Smooth muscle cell of trachea (primary cell): ENCODE measurements at places on chromosomes 13 and 19. TPM values are rescaled to one million over a fixed set of nuclear protein-coding genes. Genes with fewer than 3 reads are reported as not detected.

SIGLEC10 gene
- total RNA-seq, result not detected in 2 replicates

MBD3L2 gene
- total RNA-seq, result not detected in 2 replicates

HPN gene
- not detected in 2 replicates for total RNA-seq

ZNF431 gene
- total RNA-seq, result 2.9 and 3.1 TPM in 2 replicates

ZNF681 gene
- total RNA-seq, result 0.50 and 0.87 TPM in 2 replicates

ZNF793 gene
- 2.2 and 3.5 TPM in 2 replicates for total RNA-seq

ARHGAP33 gene
- total RNA-seq, result 5.6 and 10.0 TPM in 2 replicates

PLPP2 gene
- 42.5 and 76.9 TPM in 2 replicates for total RNA-seq

UBL5 gene
- 126 and 308 TPM in 2 replicates for total RNA-seq

SPRYD7 gene
- total RNA-seq, result 3.1 and 3.9 TPM in 2 replicates

TEX101 gene
- not detected in 2 replicates for total RNA-seq

ZNF665 gene
- 4.8 and 7.4 TPM in 2 replicates for total RNA-seq

SIGLEC14 gene
- total RNA-seq, result not detected in 2 replicates

GNG8 gene
- total RNA-seq, result not detected in 2 replicates

FSTL3 gene
- total RNA-seq, result 15.9 and 77.4 TPM in 2 replicates

CCDC97 gene
- total RNA-seq, result 9.3 and 13.2 TPM in 2 replicates

TNFSF13B gene
- total RNA-seq, result 5.2 and 6.6 TPM in 2 replicates

TTC9B gene
- total RNA-seq, result 0.17 TPM in 1 of 2 replicates, not detected in the other

ENOX1 gene
- 1.6 and 4.5 TPM in 2 replicates for total RNA-seq

USHBP1 gene
- total RNA-seq, result 0.15 TPM in 1 of 2 replicates, not detected in the other

CEACAM4 gene
- total RNA-seq, result not detected in 2 replicates

CYP4F8 gene
- total RNA-seq, result not detected in 2 replicates

ZIM2 gene
- total RNA-seq, result not detected in 2 replicates

LMTK3 gene
- total RNA-seq, result 0.15 and 0.50 TPM in 2 replicates

NFIX gene
- total RNA-seq, result 168 and 204 TPM in 2 replicates

NCR1 gene
- not detected in 2 replicates for total RNA-seq

PSG6 gene
- 1.0 TPM in 1 of 2 replicates, not detected in the other for total RNA-seq

PRKCG gene
- total RNA-seq, result not detected in 2 replicates

NRTN gene
- 0.50 TPM in 1 of 2 replicates, not detected in the other for total RNA-seq

DCLK1 gene
- total RNA-seq, result 14.1 and 19.5 TPM in 2 replicates

ZNF577 gene
- 7.9 and 8.3 TPM in 2 replicates for total RNA-seq

BST2 gene
- total RNA-seq, result 0.99 and 3.8 TPM in 2 replicates

TMEM59L gene
- 0.29 and 4.6 TPM in 2 replicates for total RNA-seq

HS6ST3 gene
- total RNA-seq, result not detected in 2 replicates

BEST2 gene
- total RNA-seq, result 0.15 TPM in 1 of 2 replicates, not detected in the other

ZSWIM4 gene
- 3.5 and 4.2 TPM in 2 replicates for total RNA-seq

GPR183 gene
- total RNA-seq, result not detected in 2 replicates

AKT1S1 gene
- 11.8 and 18.9 TPM in 2 replicates for total RNA-seq

KASH5 gene
- 0.17 TPM in 1 of 2 replicates, not detected in the other for total RNA-seq

SYT3 gene
- total RNA-seq, result under 0.01 and 0.17 TPM in 2 replicates

CGB2 gene
- total RNA-seq, result not detected in 2 replicates

DAND5 gene
- total RNA-seq, result 0.29 TPM in 1 of 2 replicates, not detected in the other

PLVAP gene
- 0.29 TPM in 1 of 2 replicates, not detected in the other for total RNA-seq

S1PR5 gene
- total RNA-seq, result 0.15 and 0.17 TPM in 2 replicates

ICAM4 gene
- 1.2 and 3.5 TPM in 2 replicates for total RNA-seq

CPB2 gene
- not detected in 2 replicates for total RNA-seq

CATSPERD gene
- total RNA-seq, result not detected in 2 replicates

GEMIN7 gene
- 21.1 and 22.2 TPM in 2 replicates for total RNA-seq

SCEL gene
- not detected in 2 replicates for total RNA-seq

CAPN12 gene
- 0.15 and 0.17 TPM in 2 replicates for total RNA-seq

ZNF536 gene
- 0.29 and 0.99 TPM in 2 replicates for total RNA-seq

CYP4F3 gene
- total RNA-seq, result not detected in 2 replicates

RUBCNL gene
- total RNA-seq, result 11.2 and 17.0 TPM in 2 replicates
